ENCODE measurements at places on chromosomes 2 and 18. TPM values are rescaled to one million over a fixed set of nuclear protein-coding genes. Genes with fewer than 3 reads are reported as not detected.

The CHRNG gene
- not detected for total RNA-seq

The GREB1L gene
- 2.2 TPM for total RNA-seq

The FOXD4L1 gene
- total RNA-seq, result not detected

The MYOM1 gene
- 7.8 TPM for total RNA-seq

The UGT1A4 gene
- total RNA-seq, result not detected

The ANKRD30BL gene
- not detected for total RNA-seq

The MC5R gene
- total RNA-seq, result not detected

DNA sequence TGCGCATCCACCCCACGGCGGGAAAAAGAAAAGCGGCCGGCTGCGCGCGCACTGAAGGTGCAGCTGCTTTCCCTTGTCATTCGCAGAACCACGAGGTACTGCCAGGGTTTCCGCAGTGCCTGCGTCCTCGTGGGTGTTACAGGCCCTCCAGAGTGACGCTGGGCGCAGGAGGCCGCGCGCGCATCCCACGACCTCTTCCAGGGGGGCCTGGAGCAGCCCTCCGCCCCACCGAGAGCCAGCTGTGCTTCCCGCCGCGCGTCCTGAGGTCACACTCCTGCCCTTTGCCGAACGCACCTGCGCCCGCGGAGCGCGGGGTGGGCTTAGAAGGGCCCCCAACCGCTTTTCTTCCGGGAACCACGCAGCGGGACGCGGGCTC is 378 bp upstream of the IAH1 start:
- DNase-seq, result no peak

DNA sequence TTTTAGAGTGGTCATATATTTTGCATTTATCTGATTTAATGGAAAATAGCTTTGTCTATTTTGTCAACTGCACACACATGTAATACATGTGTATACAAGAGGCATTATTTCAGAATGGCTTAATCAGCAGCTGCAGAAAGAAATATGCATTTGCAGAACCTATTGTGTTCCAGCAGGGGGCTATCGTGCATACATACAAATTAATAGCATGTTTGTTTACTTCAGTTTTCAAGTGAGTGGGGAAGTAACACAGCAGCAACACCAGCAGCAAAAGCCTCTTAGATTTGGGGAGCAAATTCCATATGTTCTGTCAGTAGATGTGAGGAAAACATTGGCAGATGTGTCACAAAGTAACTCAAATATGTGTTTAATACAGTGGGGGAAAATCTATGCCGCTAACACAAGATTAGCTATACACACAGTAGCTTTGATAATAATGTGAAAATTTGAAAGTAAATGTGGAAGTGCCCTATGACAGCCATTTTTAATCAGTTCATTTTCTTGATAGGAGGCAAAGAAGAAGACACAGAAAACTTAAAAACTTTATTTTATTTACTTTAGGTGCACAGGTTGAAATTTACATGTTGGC is 218.1 kb downstream of the WDR7 start:
- no peak for DNase-seq

- DNase-seq, result no peak
These were observed 632.9 kb upstream of the CELF4 start for GRCh38 chr18:38198526-38198925.

DNA sequence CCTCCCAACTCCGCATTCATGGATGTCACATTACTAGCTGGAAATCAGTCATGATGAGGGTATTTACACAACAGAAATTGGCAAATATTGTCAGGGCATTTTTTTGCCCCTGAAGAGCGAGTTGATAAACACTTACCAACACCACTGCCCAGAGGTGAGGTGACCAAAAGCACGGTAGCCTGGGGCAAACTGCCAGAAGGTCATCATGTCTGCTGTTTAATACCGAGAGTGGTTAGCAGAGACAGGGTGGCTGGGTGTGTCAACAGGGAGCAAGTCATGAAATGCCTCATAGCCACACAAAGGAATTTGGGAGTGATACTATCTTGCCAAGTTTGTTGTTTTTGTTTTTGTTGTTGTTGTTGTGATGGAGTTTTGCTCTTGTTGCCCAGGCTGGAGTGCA is 37.0 kb upstream of the EPC2 start:
- no peak for DNase-seq

DNA sequence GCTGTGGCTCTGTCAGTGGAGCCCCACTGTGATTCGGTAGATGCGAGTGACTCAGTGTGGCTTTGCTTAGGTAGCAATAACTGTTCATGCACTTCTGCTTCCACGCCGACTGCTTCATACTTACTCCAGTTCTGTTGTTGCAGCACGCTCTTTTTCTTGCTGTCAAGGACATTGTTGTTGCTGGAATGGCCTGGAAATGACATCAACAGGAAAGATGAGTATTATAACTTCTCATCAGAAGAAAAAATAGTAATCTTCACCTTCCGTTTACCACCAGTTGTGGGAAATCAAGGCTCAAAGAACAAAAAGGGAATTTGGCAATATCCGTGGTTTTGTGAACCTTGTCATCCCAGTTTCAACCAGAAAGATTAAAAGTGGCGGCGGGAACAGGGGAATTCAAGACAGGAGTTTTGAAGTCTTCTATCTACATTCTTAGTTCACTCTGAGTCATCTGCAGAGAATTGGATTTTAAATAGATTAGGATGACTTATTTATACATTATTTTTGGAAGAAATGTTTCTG is 8.3 kb downstream of the TM4SF20 start:
- peak; percentile 82 for DNase-seq

DNA sequence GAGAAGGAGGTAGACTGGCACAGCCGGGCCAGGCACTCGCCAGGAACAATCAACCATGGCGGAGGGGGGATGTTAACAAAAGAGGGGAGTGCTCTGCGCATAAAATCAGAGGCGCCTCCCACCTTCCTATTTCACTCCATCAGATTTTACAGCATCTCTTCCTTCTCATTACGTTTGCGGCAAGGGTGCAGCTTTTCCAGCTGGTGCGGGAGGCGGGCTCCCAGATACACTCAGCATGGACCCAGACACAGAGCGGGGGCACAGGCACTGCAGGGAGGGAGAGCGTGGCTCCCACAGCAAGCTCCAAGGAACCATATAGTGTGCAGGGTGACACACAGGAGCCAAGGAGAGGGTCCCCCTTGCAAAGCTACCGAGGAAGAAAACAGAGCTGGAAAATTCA is 176.3 kb downstream of the EIPR1 start:
- DNase-seq, result no peak

DNA sequence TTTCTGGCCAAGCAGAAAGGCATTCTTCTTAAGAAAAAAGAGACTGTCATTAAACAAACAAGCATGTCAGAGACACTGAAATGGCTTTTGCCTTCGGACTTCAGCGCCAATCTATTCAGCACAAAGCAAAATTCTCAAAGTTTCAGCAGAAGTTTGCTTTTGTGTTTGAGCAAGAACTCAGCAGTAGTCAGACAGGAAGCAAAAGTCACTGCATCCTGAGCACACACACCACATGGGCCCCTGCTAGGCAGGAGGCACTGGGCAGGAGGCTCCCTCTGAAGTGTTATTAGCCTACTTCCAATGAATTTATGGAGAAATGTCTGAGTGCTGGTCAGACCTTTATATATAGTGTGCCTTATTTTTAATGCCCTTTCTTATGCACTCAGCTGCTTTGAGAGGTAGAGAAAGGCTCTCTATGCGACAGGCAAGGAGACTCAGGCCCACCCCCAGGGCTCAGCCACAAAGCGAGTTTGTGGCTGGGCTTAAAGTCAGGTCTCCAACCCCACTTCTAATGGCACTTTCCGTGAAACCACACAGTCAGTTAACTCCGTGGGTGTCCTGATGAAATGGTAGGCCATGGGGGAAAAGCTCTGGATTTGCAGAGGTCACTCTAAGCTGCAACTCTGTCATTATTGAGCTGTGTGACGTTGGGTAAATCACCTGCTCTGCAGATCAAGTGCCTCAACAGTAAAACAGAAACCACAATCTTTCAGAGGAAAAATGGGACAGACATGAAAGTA is 161.0 kb upstream of the TMEM200C start:
- no peak for DNase-seq

GRCh38 chr2:69102041-69102593 is 89.1 kb downstream of the ANTXR1 start:
- DNase-seq, result no peak

DNA sequence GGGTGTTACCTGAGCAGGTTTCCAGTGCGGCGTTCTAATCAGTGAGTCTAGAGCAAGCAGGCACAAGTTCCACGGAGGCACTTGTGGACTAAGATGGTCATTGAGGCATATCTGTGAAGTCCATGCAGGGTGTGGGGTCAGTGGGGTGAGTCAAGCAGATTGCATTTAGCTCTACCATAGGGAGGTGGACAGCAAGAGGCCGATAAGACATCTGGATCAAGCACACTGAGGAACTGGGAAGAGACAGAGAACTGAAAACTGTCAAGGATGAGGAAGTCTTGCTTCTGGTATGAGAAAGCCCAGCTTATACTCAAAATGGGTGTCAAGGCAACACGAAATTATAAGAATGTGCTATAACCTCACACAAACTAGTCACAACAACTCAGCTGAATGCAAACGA is 61.2 kb upstream of the SLC39A10 start:
- no peak for DNase-seq

GRCh38 chr2:212176151-212176550 is 362.5 kb downstream of the ERBB4 start:
- DNase-seq, result no peak

DNA sequence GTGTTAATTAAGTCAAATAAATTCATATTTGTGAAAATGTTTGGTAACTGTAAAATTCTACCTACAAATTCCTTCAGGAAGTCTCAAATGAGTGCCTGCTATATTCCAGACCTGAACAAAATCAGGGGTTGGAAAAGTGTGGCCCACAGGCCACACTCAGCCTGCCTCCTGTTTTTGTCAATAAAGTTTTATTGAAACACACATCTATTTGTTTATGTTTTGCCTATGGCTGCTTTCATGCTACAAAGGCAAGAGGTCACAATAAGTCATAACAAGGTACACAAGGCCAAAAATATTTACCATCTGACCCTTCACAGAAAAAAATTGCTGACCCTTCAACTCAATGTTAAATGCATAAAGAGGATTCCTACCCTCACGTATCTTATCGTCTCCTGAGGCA is 581.7 kb downstream of the ARHGAP15 start:
- no peak for DNase-seq

DNA sequence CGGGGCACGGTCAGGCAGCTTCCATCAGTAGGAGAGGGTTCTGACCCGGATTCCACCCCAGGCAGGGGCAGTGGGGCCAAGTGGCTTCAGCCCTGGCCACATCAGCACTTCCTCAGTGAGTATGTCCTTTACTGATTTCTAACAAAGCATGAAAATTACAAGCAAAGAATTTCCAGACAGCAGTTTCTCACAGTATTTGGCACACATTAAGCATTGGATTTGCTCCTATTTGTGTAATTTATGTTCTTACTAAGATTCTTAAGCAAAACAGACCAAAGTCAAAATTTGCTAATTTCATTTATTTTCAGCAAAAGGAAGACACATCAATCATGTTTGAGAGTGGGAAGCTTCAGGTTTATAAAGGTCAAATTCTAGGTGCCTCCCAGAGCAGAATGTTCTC is 73.3 kb upstream of the NFATC1 start:
- DNase-seq, result no peak

- DNase-seq, result no peak
These were observed 420.3 kb upstream of the MMADHC start for GRCh38 chr2:150007815-150008430.

- DNase-seq, result no peak
These were observed 181.0 kb downstream of the CDH2 start for GRCh38 chr18:27995770-27996502.

DNA sequence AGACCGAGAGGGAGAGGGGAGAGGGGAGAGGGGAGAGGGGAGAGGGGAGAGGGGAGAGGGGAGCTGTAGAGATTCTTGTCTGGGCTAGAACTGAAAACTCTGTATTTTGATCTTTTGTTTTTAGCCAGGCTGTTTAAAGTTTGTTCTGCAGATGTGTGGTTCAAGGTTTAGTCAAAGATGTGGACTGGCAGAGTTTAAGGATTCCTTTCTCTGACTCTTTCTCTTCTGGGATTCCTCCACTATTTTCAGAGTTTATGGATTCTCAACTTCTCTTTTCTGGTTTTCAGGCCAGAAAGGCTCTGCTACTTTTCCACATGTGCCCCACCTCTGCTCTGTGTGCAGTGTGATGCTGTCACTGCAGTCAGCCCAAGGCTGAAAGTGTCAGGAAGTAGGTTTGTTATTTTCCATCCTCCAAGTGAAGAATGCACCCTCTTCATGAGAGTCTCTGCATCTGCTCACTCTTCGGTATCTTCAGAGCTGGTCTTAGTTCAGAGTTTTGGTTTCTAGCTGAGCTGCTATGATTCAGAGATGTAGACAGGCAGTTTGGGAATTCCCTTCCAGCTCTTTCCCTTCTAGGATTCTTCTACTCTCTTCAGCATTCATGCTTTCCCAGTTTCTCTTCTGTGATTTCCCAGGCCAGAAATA is 130.9 kb upstream of the SMAD7 start:
- DNase-seq, result no peak

- no peak for DNase-seq
These were observed 96.8 kb downstream of the DSC3 start for GRCh38 chr18:30945761-30946160.

DNA sequence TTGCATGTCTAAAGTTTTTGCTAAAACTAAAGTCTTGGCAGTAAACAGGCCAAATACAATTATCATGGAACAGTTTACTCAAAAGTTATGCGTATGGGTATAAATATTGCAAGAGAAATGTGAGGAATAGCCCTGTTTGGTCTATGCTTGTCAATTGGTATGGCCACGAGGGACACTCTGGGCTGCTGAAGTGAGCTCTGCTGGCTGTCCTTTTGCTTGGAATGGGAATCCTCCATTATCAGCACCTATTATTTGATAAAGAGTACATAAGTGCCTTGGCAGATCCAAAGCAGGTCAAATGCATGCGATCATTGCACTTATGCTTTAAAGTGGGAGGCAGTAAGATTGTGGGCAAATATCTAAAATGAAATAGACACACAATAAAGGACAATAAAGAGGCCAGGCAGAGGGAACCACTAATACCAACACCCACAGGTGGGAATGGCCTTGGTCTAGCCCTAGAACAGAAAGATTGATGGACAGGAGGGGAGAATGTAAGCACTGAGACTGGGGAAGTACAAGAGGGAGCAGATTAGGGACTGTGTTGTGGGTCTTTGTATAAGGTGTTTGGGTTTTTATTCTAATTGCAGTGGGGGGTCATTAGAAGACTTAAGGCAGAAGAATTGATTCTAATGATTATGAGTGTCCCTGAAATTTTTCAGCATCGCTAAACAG is 60.0 kb upstream of the NOSTRIN start:
- DNase-seq, result no peak

- no peak for DNase-seq
These were observed 33.9 kb upstream of the BMP10 start for GRCh38 chr2:68905116-68905515.

DNA sequence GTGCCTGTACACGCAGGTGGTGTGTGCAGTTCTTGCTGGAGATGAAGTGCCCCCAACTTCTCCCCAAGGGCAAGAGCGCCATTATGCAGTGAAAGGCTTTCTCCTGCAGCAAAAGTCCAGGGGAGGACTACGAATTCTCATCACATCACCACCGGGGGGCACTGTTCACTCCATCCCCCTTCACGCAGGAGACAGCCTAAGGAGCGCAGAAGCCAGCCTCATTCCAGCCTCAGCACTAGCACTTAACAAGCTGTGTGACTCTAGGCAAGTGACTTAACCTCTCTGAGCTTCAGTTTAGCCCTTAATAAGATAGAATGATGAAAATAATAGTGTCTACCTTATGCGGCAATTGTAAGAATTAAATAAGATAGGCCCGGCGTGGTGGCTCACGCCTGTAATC is 32.3 kb downstream of the DNMT3A start:
- no peak for DNase-seq

GRCh38 chr2:46561731-46562450 is 82.5 kb downstream of the TMEM247 start:
- no peak for DNase-seq

Measured in ascending aorta (tissue), 2 donors.